Hippocampal formation (tissue), 2 donors: ENCODE measurements at places on chromosomes 1 and 21.

DNA sequence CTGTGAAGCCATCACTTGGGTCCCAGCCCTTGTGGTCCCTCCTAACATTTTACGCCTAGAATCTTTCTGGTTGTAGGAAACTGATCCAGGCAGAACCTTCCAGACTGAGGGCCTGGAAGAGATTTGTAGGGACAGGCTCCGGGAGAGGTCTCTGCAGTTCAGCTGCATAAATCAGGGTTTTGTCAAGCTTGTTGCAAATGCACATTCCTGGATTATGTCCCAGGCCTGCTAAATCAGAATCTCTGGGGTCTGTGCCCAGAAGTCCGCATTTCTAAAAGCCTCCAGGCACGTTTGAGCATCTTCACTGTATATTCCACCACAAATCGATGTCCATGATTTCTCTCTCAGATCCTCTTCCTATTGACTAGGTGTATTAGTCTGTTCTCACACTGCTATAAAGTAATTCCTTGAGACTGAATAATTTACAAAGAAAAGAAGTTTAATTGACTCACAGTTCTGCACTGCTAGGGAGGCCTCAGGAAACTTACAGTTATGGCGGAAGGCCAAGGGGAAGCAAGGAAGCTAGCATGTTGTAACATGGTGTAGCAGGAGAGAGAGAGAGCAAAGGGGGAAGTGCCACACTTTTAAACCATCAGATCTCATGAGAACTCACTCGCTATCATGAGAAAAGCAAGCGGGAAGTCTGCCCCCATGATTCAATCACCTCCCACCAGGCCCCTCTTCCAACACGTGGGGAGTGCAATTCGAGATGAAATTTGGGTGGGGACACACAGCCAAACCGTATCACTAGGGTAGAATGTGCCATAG lies 1.2 kb upstream of the FHAD1 start:
- DNase-seq: no peak

GRCh38 chr1:236064674-236065508 lies at the start of gene NID1:
Gene NID1, minus strand, starts transcription at chr1:236065090. Its CDS starts 11 bp downstream, at chr1:236065079.
- no peak for DNase-seq

GRCh38 chr1:165907256-165907857 lies 79.9 kb downstream of the UCK2 start:
- DNase-seq: no peak

- no peak for DNase-seq
Measured at GRCh38 chr21:17813353-17813752, 5.8 kb downstream of the C21orf91 start.

DNA sequence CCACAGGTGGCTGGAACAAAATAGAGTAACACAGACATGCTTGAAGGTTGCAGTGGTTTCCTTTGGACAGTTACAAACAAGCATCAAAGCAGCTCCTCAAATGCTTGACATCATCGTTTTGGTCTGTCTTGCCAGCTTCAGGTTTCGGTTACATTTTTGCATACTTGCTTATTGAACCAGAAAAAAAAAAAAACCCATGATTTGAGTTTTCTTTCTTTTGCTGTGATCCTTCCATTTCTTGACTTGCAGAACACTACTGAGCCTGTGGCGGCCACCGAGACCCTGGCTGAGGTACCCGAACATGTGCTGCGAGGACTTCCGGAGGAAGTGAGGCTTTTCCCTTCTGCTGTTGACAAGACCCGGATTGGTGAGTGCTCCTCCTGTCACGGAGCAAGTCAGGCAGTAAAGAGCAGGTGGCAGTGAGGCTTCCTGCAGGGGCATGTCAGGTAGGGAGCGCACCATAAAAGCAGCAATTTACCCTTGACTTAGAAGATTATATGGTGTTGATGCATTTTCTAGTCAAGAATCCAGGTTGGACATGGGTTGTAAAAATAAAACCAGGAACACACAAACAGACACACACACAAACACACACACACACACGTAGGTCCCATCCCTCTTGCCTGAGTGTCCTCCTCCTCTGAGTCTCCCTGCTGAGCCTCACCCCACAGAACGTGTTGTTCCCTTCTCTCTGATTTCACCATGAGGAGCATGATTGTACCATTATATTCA lies 30.9 kb downstream of the PRDM2 start:
- no peak for DNase-seq

DNA sequence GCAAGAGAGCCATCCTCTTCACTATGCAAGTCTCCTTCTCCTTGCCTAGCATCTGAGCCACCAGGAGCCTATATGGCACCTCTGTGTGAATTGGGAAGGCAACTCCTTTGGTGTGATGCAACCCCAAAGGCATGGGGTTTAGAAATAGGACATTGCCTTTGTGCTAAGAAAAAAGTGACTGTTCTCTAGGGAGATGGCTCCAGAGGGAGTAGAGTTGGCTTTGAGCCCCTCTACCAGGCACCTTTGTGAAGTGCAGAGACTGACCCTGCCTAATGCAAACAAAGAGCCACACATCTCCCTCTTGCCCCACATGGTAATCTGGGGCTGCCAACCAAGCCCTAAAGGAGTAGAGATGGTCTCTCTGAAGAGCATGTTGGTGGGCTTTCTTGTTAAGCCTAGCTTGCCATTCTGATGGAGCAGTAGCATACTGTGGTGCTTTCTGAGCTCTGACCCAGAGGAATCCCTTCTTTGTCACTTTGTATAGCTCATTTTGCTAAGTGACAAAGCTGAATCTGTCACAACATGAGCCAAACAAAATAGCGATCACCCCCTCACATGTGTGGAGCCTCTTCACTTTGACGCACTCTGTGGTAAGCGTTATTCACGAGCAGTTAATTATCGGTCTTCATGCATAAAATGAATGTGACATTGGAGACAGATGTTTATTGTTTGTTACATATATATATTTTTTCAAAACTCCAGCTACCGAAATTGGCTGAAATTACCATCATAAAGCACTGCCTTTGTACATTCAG lies 74.4 kb downstream of the RWDD3 start:
- no peak for DNase-seq

- no peak for DNase-seq
Measured at GRCh38 chr21:40706806-40707655, 139.9 kb downstream of the DSCAM start.

DNA sequence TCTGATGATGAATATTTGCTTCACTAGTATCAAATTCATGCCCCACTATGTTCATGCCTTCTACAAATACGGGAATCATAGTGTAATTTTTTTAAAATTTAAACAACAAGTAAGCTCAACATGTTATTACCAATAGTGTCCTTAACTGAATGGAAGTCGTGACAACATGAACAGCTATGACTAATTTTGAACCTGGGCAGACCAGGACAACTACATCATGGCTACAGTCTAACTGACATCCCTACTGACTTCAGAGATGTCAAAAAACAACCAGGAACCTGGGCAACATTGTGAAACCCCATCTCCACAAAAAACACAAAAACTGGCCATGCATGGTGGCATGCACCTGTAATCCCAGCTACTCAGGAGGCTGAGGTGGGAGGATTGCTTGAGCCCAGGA lies 33.5 kb upstream of the RAP1A start:
- DNase-seq: no peak

- no peak for DNase-seq
Measured at GRCh38 chr21:45160198-45160597, 85.8 kb downstream of the ADARB1 start.

- no peak for DNase-seq
Measured at GRCh38 chr1:222335586-222335985, 212.3 kb downstream of the HHIPL2 start.

GRCh38 chr1:62875676-62876075 lies 91.7 kb downstream of the ATG4C start:
- DNase-seq: no peak

DNA sequence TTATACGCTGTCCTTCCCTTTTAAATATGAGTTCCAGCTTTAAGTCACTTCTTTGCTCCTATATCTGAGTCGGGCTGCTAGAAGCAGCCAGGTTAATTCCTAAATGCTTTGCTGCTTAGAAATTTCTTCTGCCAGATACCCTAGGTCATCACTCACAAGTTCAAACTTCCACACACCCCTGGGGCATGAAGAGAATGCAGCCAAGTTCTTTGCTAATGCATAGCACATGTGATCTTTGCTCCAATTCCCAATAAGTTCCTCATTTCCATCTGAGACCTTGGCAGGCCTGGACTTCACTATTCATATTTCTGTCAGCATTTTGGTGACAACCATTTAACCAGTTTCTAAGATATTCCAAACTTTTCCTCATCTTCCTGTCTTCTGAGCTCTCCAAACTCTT lies 14.5 kb upstream of the APP start:
- no peak for DNase-seq

DNA sequence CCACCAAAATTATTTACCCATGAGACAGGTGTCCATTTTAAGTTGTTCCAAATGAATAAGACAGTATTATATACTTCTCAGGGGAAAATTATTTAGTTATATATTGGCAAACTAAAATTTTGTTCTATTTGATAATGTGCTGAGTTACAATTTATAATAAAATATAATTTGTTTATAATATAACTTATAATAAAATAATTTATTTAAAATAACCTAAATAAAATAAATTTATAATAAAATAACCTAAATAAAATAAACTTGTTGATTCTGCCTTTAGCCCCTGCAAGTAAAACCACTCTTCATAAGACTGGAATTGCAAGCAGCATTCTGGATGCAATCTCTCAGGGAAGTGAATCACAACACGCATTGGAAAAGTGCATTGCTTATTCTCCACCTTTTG lies 69.6 kb downstream of the RAVER2 start:
- no peak for DNase-seq

DNA sequence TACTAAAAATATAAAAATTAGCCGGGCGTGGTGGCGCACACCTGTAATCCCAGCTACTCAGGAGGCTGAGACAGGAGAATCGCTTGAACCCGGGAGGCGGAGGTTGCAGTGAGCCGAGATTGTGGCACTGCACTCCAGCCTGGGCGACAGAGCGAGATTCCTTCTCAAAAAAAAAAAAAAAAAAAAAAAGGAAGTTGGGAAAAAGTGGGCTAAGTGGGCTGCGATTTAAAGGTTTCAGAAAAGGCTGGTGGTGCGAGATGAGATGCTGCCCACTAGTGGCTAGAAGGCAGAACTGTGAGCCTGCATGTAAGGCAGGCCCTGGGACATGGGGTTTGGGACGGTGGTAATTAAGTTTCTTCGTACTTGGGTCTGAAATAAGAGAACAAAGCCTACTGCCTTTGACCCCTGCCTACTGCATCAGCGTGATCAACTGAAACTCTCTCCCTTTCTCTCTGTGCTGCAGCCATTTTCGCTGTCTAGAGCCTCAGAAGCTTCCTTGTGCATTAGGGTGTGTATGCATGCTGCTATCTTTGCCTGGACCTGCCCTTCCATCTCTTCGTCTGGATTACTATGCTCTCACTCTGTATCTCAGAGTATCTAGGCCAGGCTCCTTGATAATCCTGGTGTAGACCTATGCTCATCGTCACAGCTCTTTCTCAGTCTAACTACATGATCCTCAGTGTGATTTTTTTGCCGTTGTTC lies 12.4 kb downstream of the FMOD start:
- peak; percentile 54 for DNase-seq

- DNase-seq: peak; percentile 45
Measured at GRCh38 chr1:155070721-155071569, 7.4 kb downstream of the EFNA4 start.

GRCh38 chr1:7382971-7383370 lies 388.1 kb upstream of the VAMP3 start:
- DNase-seq: no peak

DNA sequence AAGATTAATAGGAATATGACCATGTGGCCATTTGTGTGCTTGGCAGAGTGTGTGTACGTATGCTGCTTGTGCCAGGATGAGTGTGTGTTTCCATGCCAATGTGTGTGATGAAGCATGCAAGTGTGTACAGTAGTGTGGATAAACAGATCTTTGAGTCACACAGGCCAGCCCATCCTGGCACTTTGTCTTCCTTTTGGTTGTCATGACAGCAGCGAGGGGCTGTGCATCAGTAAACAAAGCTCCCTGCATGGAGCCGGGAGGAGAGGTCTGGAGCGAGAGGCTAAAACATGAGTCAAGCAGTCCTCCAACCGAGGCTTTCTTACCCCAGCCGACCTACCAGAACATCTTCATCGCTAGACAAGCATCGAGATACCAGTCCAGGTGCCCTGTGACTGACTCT lies 221.2 kb downstream of the CACNA1E start:
- no peak for DNase-seq

- DNase-seq: peak; percentile 1
Measured at GRCh38 chr1:115469703-115470476, 131.8 kb upstream of the NGF start.

DNA sequence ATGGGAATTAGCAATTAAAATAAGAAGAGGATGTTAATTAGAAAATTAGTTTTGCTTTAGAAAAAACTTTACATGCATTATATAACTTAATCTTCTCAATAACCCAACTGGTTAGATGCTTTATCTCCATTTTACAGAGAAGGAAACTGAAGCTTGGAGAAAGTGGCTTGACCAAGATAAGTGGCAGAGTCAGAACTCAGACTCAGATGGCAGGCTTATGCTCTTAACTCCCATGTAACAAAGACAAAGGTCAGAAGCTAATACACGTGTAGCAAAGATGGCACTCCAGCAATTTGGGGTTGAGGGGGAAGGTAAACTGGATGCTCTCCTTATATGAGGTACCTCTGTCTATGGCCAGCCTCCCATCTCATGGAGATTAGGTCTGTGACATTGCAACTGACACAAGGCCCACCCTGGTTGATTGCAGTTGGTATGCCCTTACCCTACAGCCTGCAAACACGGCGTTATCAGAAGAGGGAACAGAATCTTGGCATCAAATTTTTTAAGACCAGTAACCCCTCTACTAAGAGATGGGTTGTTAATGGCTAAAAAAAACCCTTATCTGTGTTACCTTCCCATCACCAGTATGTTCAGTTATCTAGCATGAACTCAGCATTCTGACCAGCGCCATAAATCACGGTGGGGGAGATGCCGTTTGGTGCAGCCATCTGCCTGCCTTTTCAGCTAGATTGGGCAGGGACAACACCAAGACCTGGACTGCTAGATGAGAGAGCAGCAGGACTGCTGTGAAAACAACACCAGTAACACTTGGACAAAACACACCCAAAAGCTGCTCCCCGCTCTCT lies 97.0 kb downstream of the UBR4 start:
- no peak for DNase-seq

DNA sequence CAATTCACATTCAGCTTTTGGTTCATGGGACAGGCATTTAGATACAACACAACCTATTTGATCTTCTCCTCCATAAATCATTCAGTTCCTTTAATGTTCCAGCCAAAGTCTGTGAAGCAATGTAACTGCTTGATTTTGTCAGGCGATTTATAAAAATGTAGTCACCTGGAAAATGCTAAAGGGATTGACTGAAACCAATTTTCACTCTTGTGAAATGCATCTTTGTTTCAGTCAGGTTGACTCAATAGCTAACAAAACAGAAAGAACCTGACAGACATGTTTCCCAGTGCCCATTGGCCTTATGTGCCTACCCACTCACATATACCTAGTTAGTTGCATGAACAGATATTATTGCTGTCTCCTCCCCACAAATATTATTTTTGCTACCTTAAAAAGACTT lies 335.7 kb downstream of the CHRM3 start:
- DNase-seq: no peak
